ENCODE measurements at places on chromosomes 13 and 19.
A peak's percentile ranks its signal among the peaks of the same experiment; 100 is the strongest.

GRCh38 chr13:21445759-21446158, 13.3 kb downstream of the ZDHHC20 start:
- DNase-seq = no peak

GRCh38 chr13:37701306-37701705, 102.7 kb upstream of the POSTN start:
- no peak for DNase-seq

- no peak for DNase-seq
Measured at GRCh38 chr13:41678249-41678648, 220.9 kb downstream of the RGCC start.

GRCh38 chr19:18987456-18987855, 45.9 kb downstream of the SUGP2 start:
- DNase-seq = no peak

DNA sequence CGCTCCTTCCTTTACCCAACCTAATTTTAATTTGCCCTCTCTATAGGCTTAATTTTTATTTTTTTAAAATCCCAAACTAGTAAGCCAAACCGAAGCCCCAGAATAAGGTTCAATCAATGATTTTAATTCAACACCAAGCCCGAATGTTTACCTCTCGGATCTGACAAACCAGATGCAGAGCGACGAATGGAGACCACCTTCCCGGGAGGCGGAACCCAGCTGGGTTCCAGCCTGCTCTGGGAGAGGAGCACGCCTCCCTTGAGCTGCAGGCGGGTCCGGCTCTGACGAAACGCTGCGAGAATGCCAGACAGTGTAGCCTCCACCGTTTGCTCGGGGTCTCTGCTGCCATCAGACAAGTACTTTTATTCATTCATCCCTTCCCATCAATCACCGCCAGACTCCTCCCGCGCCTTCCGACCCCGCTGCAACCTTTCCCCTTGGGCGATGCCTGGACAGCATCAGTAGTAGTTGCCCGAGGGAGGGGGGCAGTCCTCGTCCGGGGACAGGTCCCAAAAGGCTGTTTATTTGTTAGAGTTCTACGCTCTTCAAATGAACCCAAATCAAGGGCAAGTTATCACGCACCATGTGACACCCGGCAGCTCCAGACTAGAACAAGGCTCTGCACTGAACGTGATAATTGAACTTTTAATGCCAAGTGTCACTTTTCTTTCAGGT, 752 bp upstream of the EDNRB start:
- DNase-seq = peak; percentile 35

- DNase-seq = no peak
Measured at GRCh38 chr13:88908961-88909441, 1237.8 kb downstream of the SLITRK5 start.

GRCh38 chr13:90867336-90867683, 480.2 kb upstream of the MIR17HG start:
- DNase-seq = peak; percentile 23
